Body of pancreas (tissue), 4 donors: ENCODE measurements at places on chromosomes 4 and X. TPM values are rescaled to one million over a fixed set of nuclear protein-coding genes. Genes with fewer than 3 reads are reported as not detected.

SYTL4 gene
- total RNA-seq, result 21.3 TPM

SSX4B gene
- total RNA-seq, result not detected

NDST4 gene
- not detected for total RNA-seq

USP27X gene
- total RNA-seq, result 0.99 TPM

NLGN3 gene
- 1.0 TPM for total RNA-seq

MAGEB3 gene
- total RNA-seq, result not detected

KLHL4 gene
- total RNA-seq, result not detected

WNK3 gene
- total RNA-seq, result 1.6 TPM

SLC2A9 gene
- total RNA-seq, result 8.6 TPM

DNA sequence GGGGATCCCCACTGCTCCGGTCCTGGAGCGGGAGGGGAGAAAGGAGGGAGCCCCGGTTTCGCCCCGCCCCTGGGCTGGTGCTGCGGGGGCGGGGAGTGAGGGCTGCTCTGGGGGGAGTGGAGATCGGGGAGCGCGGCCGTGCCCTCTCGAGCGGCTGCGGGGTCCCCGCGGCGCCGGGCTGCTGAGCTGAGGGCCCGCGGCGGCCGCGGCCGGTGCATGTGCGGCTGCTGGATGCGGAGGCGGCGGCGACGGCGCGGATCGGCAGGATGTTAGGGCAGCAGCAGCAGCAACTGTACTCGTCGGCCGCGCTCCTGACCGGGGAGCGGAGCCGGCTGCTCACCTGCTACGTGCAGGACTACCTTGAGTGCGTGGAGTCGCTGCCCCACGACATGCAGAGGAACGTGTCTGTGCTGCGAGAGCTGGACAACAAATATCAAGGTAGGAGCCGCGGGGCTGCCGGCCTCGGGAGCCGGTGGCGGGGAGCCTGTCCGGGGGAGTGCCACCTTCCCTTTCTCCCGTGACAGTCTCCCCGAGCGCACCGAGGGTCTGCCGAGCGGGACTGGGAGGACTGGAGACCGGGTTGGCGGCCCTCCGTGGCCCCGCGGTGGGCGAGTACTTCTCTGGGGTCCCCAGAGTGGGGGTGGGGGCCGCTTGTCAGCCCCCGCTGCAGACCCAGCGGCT is at the start of gene ING2:
Gene ING2 (plus strand): TSS at position 129 of the 681 bp plus-strand sequence. CDS start 138 bp downstream, at position 267.
- no peak for DNase-seq

- DNase-seq, result no peak
These were observed 214.1 kb downstream of the BCOR start for GRCh38 chrX:39883666-39884065.

- DNase-seq, result no peak
These were observed 16.8 kb downstream of the RS1 start for GRCh38 chrX:18654875-18655836.

- no peak for DNase-seq
These were observed 343.7 kb downstream of the MID1IP1 start for GRCh38 chrX:39144956-39145355.

GRCh38 chr4:780716-781492 is 45.0 kb downstream of the CPLX1 start:
- DNase-seq, result no peak

- DNase-seq, result no peak
These were observed 100.2 kb upstream of the JADE1 start for GRCh38 chr4:128709268-128709667.

- DNase-seq, result no peak
These were observed 10.5 kb upstream of the TMEM165 start for GRCh38 chr4:55385201-55385649.

DNA sequence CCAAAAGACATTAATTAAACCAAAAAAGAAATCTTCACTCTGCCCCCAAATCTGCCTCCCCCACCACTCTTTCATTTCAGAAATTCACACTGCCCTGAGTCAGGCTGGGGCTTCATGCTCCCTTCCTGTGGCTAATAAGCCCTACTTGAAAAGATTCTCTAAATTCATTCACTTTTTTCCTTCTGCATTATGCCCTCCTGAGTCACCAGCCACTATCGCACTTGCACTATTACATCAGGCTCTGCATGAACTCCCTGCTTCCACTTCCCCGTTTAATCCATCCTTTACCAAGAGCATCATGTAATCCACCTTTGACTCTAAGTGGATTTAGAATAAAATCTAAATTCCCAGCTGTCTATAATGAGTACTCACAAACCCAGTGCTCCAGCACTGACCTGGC is 295.4 kb upstream of the KLF3 start:
- no peak for DNase-seq

GRCh38 chr4:108109997-108110416 is 58.7 kb downstream of the LEF1 start:
- no peak for DNase-seq

DNA sequence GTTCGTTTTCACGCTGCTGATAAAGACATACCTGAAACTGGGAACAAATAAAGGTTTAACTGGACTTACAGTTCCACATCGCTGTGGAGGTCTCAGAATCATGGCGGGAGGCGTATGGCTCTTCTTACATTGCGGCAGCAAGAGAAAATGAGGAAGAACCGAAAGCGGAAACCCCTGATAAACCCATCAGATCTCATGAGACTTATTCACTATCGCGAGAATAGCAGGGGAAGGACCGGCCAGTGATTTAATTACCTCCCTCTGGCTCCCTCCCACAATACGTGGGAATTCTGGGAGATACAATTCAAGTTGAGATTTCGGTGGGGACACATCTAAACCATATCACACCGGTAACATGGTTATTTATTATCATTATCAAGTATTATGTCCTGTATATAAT is 2204.5 kb downstream of the ARAP2 start:
- DNase-seq, result no peak

- DNase-seq, result no peak
These were observed 251.5 kb downstream of the GPM6A start for GRCh38 chr4:175560604-175561003.

GRCh38 chr4:181793096-181793495 is 450.1 kb upstream of the TENM3 start:
- no peak for DNase-seq

DNA sequence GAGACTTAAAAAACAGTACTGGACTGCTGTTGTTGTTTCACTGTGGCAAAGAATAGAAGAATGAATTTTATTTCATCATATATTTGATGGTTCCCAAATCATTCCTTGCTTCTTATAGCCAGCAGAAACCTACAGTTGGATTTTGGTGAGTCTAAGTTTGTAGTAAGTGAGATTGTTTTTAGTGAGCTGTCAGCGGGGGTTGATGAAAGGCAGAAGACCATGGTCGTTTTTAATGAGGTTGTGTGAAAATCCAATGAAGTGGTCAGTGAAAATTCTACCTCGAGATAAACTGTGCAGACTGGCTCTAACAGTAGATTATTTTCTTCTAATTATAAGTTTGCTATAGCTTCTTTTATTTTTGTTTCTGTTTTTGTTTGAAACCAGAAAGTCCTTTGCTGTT is 36.2 kb downstream of the ANAPC4 start:
- no peak for DNase-seq
